Smooth muscle cell of the pulmonary artery (primary cell): ENCODE measurements at places on chromosomes 1 and 21. TPM values are rescaled to one million over a fixed set of nuclear protein-coding genes. Genes with fewer than 3 reads are reported as not detected.

Gene TSSK3
- 0.13 and 0.17 TPM in 2 replicates for total RNA-seq

Gene KRTAP19-3
- not detected in 2 replicates for total RNA-seq

Gene GBP1
- 12.4 and 15.1 TPM in 2 replicates for total RNA-seq

Gene CR1L
- total RNA-seq = not detected in 2 replicates

Gene LRRC39
- 0.56 and 0.59 TPM in 2 replicates for total RNA-seq

Gene SMCP
- not detected in 2 replicates for total RNA-seq

Gene RCC2
- 33.9 and 39.6 TPM in 2 replicates for total RNA-seq

Gene MYOM3
- 0.13 and 0.17 TPM in 2 replicates for total RNA-seq

Gene CYP4X1
- 1.2 and 2.9 TPM in 2 replicates for total RNA-seq

Gene NTRK1
- total RNA-seq = 0.03 and 0.07 TPM in 2 replicates

Gene SLC45A1
- total RNA-seq = 4.2 and 5.6 TPM in 2 replicates

Gene YTHDF2
- total RNA-seq = 46.5 and 48.9 TPM in 2 replicates

Gene CFAP107
- total RNA-seq = not detected in 2 replicates

Gene ABCA4
- total RNA-seq = 0.65 and 0.83 TPM in 2 replicates

Gene EFNA3
- total RNA-seq = 3.1 and 4.2 TPM in 2 replicates

Gene TAS1R3
- 0.23 and 0.26 TPM in 2 replicates for total RNA-seq

Gene ELF3
- 0.20 and 2.2 TPM in 2 replicates for total RNA-seq

Gene VANGL1
- 8.7 and 9.6 TPM in 2 replicates for total RNA-seq

Gene SLC25A24
- total RNA-seq = 41.0 and 46.8 TPM in 2 replicates

Gene SOD1
- total RNA-seq = 134 and 189 TPM in 2 replicates

Gene GBP6
- not detected in 2 replicates for total RNA-seq

Gene UCHL5
- 30.8 and 31.7 TPM in 2 replicates for total RNA-seq

Gene RAB3B
- 28.3 and 37.1 TPM in 2 replicates for total RNA-seq

Gene SLC22A15
- 4.9 and 5.0 TPM in 2 replicates for total RNA-seq
